Bronchial epithelial cell (primary cell): ENCODE measurements at places on chromosomes 11 and 22.
A peak's percentile ranks its signal among the peaks of the same experiment; 100 is the strongest.

- DNase-seq: no peak
Measured at GRCh38 chr11:59678118-59678812, 9.4 kb upstream of the PATL1 start.

DNA sequence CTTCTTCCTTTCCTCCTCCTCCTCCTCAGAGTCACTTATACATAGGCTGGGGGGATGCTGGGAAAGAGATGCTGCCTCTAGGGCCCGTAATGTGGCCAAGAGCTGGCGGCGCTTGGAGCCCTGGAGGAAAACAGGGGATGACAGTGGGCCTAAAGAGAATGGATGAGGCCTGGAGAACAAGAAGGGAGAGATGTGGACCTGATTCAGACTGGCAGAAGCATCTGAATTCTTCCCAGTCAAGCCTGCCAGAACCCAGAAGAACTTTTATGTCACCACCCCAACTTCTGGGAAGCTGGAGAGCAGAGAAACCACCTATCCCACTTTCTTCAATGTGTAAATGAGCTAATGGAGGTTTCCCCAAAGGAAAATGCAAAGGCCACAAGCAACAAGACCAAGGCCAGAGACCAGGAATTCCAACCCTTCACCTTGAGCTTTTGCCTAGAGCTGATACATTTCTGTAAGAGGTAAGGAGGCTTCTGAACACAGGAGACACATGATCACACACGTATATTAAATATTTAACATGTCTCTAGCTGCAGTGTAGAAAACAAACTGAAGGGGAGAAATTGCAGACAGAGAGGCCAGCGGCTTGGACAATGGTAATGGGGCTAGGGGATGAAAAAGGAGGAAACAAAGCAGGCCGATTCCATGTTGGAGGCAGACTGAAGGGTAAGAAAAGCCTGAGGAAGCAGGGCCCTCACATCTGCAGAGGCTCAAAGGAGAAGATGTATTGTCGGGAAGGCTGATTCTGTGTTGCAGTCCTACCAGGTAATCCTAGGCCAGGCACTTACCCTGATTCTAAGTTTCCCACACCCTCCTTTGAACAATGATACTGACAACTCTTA, 1.1 kb downstream of the RRP8 start:
- DNase-seq: no peak

DNA sequence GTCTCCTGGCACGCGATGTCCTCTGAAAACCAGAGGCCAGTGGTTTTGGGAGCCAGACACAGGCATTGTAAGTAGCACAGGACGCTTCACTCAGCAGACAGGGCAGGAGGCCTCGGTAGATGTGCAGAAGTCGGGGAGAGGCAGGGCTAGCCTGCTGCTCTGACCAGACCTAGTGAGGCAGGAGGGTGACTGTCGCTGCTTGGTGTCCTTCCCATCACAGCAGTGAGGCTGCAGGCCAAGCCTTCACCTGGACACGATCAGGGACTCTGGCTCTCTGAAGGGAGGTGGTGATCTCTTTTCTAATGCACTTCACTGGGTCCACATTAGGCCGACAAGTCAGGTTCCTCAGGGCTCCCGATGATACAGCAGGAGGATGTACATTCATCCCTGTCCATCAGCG, 583.7 kb downstream of the NTM start:
- no peak for DNase-seq

- peak; percentile 97 for DNase-seq
Measured at GRCh38 chr11:67312187-67313021, 9.1 kb downstream of the SSH3 start.

DNA sequence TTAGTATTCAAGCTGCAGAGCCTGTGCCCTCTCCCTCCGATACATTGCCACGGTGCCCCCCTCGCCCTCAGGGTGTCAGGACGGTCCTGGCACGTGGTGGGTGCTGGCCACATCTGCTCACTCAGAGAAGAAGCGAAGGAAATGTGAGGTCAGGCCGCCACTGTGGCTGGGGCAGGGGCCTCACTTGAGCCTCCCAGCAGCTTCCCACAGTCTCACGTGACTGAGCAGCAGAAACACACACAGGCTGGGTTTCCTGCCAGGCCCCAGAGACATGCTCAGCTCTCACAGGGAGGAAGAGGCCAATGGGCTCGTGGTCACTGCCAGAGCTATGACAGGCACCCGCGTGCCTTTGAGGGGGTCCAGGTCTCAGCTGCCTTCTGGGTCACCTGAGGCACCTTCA, 37.9 kb upstream of the PRR5 start:
- DNase-seq: no peak

- no peak for DNase-seq
Measured at GRCh38 chr11:87263979-87264378, 226.2 kb downstream of the TMEM135 start.

DNA sequence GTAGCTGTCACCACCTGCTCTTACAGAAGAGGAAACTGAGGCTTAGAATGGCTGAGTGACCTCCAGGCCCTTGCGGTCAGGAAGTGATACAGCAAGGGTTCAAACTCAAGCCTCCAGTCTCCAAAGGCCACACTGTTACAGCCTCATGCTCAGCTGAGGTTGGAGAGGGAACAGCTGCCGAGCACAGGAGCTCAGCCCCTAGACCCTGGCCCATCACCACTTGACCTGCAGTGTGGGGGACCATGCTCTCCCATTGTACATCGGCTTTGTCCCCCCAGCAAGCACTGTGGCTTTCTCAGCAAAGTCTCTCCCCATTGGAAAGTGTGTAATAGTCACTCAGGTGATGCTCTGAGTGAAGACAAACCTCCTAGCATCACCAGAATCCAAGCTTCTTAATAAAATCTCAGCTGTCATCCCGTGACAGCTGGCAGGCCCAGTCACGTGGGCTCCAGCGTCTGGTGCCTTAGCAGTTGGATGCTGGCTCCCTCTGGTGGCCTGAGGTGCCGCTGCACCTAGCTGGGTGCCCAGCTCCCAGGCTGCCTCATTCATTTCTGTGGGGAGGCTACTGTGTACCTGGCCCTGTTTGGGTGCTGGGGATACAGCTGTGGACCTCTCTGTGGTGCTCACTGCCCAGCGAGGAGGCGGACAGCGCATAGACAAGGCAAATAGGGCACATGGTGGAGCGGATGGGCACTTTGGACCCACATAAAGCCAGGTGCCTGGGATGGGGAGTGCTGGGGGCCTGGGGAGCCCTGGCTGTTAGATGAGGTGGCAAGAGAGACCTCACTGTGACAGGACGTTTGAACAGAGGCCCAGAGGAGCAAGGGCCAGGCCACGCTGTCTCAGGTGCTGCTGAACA, 19.1 kb upstream of the MYRF start:
- peak; percentile 68 for DNase-seq

DNA sequence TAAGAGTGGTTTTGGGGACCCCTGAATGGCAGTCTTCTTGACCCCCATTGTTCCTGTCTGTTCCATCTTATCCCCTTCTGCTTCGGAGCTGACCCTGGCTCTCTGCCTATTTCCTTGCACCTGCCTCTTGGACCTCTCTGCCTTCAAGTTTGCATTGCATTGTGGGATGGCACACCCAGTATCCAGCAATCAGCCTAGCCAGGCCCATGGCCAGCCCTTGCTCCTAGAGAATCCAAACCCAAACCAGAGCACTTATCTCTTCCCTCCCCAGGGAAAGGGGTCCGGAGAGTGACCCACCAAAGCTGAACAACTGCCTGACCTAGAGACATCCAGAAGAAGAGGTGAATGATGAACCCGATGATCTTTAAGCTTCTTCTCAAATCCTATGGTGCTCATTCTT, 607.3 kb upstream of the CADM1 start:
- DNase-seq: no peak

DNA sequence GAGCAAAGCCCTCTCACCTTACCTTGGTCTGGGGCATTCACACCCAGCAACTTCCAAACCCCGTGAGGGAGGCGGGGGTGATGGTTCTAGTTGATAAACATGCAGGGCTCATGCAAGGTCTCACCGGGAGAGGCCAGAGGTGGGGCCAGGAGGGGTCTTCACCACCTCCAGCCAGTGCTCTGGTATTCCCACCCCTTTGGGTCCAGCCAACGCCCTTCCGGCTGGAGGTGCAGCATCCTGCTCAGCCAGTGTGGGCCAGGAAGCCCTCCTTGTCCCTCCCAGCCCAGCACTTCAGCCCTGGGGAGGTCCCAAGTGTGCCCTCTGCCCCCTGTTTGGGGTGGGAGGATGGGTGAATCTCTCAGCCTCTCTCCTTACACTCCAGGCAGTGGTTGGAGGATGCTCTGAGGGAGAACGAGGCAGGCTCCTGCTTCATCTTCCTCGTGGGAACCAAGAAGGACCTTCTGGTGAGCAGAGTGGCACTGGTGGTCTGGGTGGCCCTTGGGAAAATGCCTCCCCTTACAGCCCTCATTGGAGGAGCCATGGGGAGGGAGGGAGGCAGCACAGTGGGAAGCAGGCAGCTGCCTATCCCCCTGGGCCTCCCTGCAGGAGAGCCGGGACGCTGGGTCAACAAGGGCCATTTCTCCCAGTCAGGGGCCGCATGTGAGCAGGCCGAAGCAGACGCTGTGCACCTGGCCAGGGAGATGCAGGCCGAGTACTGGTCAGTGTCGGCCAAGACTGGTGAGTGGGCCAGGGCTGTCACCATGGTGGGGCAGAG, 13.4 kb downstream of the RAB36 start:
- DNase-seq: no peak

- peak; percentile 69 for DNase-seq
Measured at GRCh38 chr11:16153951-16154350, 202.4 kb downstream of the SOX6 start.

DNA sequence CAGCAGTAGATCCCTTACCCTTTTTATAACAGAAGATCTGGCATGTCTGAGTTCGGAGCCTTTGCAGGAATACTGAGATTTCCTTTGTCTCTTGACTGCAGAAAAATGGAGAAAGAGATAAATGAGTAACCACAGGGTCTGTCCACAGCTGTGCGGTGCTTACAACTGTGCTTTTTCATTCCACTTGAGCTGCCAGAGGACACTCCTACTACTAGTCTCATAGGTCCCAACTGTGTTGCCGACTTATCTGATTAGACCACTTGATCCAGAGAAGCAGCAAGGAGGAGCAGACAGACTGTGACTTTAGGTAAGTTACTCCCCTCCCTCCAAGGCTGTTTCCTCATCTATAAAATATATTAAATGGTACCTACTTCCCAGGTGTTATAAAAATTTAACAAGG, 17.5 kb downstream of the FAM227A start:
- no peak for DNase-seq

GRCh38 chr11:77557553-77557952, 32.2 kb upstream of the AQP11 start:
- DNase-seq: peak; percentile 10

- DNase-seq: peak; percentile 81
Measured at GRCh38 chr11:33723238-33723881, 12.9 kb downstream of the CD59 start.

DNA sequence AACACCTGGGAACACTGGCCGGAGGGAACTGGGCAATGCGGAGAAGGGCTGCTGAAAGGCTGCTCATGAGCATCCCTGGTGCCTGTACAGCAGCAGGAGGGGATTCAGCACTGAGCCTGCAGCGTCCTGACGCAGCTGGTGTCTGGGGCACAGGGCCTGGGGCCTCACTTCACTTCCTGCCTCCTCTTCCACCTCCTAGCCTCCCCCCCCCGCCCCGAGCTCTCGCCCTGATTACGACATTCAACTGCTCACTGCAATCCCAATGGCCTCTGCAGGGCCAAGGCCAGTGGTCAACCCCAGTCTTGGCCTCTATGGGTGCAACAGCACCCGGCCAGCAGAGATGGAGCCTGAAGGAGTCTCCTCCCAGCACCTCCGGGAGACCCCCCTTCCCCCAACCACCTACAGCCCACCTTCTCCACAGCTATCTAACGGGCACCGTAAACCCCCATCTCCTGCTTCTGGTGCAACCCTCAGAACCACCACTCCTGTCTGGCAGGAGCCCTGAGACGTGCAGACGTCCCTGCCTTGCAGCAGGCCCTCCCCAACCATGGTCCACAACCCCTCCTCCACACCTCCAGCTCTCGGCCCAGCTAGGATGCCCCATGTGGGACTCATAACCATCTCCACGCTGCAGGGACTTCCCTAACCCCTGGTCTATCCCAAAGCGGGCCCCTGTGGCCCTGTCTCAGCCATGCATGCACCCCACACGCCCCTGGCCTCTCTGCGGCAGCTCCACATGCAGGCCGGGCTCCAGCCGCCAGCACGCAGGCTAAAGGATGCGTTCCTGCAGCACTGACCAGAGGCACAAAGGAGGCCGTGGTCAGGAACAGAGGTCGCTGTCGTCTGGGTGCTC, 38.2 kb downstream of the BRD1 start:
- DNase-seq: no peak

- DNase-seq: no peak
Measured at GRCh38 chr11:117933930-117934329, 4.7 kb upstream of the TMPRSS13 start.

DNA sequence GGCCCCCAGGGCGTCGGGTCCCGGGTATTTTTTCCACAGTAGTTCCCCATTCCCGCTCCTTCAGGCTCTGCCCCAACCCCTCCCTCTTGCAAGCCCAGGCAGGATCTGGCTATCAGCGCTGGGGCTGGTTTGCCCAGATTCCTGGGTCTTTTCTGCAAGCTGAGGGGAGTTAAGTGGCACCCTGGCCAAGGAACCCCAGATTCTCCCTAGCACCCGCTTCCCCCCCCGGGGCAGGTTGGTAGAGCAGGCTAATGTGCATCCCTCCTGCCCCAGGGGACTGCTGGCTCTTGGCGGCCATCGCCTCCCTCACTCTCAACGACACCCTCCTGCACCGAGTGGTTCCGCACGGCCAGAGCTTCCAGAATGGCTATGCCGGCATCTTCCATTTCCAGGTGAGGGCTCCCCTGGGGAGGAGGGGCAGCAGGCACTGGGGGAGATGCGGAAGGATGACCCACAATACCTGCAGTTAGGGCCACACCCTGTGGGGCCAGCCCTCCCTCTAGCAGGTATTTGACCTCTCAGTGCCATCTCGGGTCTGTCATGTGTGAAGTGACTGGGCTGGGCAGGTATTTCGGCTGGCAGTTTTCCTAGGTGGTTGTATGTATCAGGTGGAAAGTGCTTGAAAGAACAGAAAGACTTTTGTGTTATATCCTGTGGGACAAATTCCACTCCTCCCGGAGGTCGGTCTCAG, 1.6 kb downstream of the CAPN1 start:
- peak; percentile 79 for DNase-seq
